ENCODE measurements at places on chromosomes 16 and 17.

GRCh38 chr17:40557531-40558299 lies 7.6 kb downstream of the CCR7 start:
- DNase-seq = no peak

DNA sequence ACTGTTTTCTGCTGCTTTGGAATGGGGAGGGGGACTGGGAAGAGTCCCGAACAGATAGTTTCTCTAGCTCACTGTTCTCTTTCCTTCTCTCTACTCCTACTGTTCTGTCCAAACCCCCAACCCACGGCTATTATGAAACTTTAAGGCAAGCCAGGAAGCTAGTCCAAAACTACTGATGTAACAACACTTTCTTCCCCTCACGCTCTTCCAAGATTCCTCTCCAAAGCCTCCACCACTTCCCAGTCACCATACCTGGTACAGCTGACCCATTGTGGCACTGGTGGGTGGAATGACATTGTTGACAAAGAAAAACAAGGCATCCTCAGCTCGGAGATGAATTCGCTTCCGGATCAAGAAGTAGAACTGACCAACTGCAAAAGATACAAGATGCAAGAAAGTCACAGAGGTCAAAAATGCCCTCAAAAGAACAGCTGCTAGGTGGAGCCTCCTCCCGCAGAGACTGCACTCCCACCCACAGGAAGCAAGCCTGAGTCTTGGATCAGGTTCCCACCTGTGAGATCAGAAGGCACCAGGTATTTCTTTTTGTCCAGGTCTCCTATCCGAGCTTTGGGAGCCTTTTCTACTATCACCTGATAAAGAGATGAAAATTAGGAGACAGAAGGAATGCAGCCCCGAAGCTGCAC lies 1.0 kb downstream of the GABARAP start:
- no peak for DNase-seq

- no peak for DNase-seq
These were observed 15.7 kb upstream of the MT4 start for GRCh38 chr16:56549161-56549560.

GRCh38 chr17:7408252-7408727 lies 645 bp downstream of the NLGN2 start:
- DNase-seq = no peak

DNA sequence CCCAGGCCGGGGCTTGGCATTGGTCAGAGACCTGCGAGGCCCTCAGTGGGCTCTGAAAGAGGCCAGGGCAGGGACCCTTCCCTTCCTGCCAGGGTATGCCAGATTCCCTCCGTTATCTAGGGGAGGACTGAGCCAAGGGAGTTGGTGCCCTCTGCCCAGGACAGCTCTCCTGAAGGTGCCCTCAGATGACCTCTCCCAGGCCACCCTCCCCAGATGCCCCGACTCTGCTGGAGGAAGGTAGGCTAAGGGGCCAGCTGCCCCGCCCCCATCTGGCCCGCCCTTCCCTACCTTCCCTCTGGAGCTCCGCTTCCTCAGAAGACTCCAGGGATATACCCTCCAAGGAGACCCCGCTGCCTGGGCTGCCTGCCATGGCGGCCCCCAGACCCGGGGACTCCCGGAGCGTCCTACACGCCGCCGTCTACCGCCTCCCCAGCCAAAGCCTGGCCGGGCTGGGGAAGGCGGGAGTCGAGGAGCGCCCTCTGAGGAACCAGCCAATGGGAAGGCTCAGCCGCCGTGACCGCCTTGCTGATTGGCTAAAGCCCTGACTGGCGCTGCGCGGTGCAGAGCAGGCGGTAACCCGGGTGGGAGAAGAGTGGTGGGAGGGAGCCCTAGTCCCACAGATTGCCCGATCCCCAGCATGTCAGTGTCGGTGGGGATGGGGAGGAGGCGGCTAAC lies 7.0 kb downstream of the MPP2 start:
- peak; percentile 74 for DNase-seq

DNA sequence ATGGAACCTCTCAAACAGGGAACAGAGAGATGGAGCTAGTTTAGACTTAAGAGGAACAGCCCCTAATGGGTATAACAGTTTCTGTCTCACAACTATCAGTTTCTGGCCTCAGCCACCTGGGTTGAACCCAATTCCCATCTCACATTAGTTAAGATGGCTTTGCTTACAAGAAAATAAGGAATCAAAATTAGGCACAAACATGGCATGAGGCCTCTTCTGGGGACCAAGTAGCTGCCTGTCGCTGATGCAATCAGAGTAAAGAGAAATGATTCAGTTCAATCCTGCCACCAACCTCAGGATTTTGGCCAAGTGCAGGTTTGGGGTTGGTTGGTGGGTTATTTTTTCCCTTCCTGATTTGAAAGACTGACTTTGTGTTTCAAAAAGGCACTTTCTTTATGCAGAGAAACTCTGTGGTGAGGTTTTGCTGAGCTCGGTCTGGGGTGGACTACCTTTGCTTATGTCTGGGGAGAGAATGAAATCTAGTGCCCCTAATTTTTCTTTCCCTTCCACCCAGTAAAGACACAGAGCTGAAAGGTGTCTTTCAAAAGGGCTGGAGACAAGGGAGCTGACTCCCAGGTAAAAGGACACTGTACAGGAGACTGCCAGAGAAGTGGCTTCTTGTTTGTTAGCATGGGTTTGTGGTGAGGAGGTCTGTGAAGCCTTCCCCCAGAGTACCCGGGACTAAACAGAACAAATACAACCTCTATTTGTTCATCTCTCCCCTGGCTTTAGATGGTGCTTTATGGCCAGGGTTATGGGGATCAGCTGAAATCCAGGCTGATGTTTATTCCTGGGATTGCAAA lies 44.8 kb upstream of the NFAT5 start:
- no peak for DNase-seq

GRCh38 chr17:81057079-81057730 lies 22.3 kb downstream of the BAIAP2 start:
- DNase-seq = peak; percentile 80

GRCh38 chr16:88743693-88744576 lies 37.6 kb downstream of the CTU2 start:
- peak; percentile 51 for DNase-seq

DNA sequence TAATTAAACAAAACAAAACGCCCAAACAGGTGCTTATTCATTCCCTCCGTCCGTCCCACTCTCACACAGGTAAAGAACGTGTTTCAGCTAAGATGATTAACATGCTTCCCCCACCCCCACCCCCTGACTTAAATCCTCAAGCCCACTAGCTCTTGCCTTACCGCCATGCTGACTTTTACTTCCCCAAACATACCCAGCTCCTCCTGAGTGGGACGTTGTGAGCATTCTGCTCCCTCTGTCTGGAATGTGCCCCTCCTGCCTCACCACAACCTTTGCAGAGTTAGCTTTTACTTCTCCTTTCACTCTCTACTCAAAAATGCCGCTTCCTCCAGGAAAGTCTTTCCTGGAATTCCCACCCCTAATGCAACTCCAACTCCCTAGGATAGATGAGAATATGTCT lies 774.0 kb upstream of the RBFOX1 start:
- no peak for DNase-seq

- DNase-seq = no peak
These were observed 172.5 kb downstream of the AXIN2 start for GRCh38 chr17:65388911-65389310.

- no peak for DNase-seq
These were observed 126.0 kb upstream of the GOT2 start for GRCh38 chr16:58859958-58860669.

DNA sequence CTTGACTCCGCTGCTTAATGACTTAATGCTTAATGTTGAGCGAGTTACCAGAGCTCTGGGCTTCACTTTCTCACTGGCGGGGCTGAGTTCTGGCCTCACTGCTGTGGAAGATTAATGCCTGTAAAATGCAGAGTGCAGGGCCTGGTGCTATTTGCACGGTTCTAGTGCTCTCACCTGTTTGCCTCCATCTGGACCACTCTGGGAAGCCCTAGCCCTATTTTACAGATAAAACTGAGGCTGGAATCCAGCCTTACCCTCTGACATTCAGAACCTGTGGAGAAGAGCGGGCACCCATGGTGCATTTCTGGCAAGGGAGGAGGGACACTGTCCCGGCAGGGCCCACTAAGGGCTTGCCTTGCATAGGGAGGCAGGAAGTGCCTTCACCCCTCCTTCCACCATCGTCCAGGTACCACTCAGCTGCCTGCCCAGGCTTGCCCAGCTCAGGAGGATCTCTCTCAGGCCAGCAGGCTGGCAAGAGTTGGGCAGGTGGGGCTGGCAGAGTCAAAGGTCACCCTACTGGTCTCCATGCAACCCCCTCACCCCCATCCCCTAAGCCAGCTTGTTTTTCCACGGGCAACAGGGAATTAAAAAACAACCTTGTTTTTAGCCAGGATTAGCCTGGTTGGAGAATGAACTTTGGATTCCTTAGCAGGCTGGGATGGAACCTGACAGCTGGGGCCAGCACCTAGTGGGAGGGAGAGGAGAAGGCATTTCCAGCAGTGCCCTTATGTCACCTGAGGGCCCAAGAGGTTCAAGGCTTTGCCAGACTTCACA lies 4.1 kb upstream of the UBALD1 start:
- no peak for DNase-seq

DNA sequence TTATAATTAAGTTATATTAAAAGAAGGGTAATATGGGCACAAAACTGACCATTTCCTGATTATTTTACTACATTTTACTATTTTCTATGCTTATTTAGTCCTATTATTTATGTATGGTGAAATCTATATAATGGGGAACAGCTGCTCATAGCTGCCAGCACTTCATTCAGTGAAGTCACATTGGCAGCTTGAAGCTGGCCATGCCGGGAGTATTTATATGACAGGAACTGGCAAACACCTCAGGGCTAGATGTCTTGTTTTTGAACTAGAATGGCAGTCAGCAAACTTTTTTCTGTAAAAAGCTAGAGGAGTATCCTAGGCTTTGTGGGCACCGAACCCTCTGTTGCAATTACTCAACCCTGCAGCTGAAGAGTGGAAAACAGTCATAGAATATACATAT lies 104.1 kb downstream of the CDH13 start:
- no peak for DNase-seq

DNA sequence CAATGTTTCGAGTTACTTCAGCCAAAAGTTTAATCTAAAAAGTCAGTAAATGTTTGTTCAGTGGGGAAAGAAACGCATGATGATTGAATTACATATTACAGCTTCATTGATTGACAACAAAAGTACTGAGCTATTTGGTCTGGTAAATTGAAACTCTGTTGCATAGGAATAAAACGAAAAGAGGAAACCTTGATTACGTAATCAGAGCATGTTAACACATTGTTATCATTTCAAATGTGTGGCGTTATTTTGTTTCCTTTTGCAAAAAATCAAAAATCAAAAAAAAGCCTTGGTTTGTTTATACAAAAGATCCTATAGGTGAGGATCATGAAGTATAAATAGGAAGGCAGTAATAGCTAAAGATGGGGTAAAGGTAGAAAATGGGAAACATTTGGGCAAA lies 19.5 kb upstream of the CA10 start:
- DNase-seq = no peak

DNA sequence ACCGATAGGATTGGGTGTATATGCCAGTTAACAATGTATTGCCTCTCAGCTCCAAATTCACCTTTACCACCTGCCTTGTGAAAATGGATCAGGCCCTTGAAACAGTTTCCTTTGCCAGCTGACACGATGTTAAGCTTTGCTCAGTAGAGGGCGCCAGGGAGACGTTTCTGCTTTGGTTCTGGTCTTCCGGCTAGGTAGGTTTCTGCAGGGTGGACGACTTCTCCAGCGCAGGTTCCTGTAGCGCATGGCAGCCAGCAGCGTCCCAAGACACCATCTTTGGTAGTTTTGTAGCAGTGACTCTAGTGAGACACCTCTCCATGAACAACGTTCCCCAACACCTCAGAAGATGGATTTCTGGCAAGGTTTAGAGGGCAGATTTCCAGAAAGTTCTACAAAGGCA lies 24.0 kb downstream of the SYCE1L start:
- DNase-seq = no peak

- no peak for DNase-seq
These were observed 42.4 kb upstream of the GNG13 start for GRCh38 chr16:842711-843560.

GRCh38 chr17:29677824-29678223 lies 55.1 kb upstream of the CORO6 start:
- no peak for DNase-seq

- DNase-seq = peak; percentile 30
These were observed 201.5 kb downstream of the IRF8 start for GRCh38 chr16:86100205-86101136.

- DNase-seq = no peak
These were observed 165.1 kb downstream of the PHKB start for GRCh38 chr16:47626246-47626645.

DNA sequence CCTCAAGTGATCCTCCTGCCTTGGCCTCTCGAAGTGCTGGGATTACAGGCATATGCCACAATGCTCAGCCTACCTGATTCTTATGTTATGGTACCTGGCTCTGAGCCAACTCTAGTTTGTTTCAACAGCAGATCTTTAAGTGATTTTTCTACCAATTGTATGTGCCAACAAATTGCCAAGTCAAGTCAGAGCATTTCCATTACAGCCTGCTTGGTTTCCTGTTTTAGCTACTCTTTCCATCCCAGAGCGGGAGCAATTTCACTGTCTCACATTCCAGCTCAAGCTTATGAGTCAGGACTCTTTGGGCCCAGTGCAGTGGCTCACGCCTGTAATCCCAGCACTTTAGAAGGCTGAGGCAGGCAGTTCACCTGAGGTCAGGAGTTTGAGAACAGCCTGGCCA lies 30.8 kb upstream of the RBBP6 start:
- peak; percentile 94 for DNase-seq

- DNase-seq = no peak
These were observed 58.0 kb upstream of the MRTFB start for GRCh38 chr16:14013145-14013570.

GRCh38 chr17:49928837-49929475 lies 40.0 kb upstream of the DLX4 start:
- DNase-seq = no peak

GRCh38 chr16:628321-629061 lies 2.3 kb upstream of the WFIKKN1 start:
- DNase-seq = no peak

DNA sequence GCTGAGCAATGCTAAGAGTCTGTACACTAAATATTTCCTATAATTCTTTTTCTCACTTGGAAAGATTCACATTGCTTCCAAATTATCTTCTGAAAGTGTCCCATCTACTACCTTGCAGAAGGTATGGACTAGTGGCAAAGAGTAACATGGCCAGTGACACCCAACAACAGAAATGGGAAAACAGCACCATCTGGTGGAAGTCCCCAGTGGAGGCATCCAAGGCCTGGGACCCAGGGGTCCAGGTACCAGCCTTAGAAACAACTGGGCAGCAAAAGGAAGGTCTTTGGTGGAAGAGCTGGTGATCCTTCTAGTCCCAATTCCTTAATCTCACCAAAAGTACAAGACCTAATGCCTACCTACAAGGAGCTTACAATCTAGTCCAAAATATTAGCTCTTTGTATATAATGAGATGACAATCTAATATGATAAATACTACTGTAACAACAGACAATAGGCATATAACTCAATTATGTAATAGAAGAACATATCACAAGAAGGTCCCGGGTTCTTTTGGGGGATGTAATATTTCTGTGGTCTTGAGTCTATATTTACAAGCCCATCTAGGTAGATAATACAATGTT lies 55.3 kb downstream of the SKAP1 start:
- DNase-seq = no peak

GRCh38 chr17:50781167-50781566 lies 13.8 kb upstream of the ANKRD40CL start:
- no peak for DNase-seq

GRCh38 chr17:74922172-74922571 lies 883 bp downstream of the USH1G start:
- no peak for DNase-seq

- no peak for DNase-seq
These were observed 37.8 kb downstream of the TIMM22 start for GRCh38 chr17:1034652-1035210.

- DNase-seq = no peak
These were observed 25.2 kb downstream of the TK2 start for GRCh38 chr16:66524601-66525164.
